Kidney glomerular epithelial cell (primary cell): ENCODE measurements at places on chromosomes 3 and 15.

DNA sequence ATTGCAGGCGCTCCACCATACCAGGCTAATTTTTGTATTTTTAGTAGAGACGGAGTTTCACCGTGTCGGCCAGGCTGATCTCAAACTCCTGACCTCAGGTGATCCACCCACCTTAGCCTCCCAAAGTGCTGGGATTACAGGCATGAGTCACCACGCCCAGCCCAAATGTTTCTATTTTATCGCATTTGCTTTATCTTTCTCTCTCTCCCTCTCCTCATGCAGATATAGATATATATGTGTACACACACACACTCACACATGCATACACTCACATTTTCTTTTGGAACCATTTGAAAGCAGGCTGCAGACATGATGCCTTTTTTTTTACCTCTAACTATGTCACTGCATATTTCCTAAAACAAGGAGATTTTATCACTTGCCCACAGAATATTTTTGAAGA is 7.3 kb upstream of the MCCC1 start:
- DNase-seq: no peak

GRCh38 chr15:72189250-72189902 is 8.2 kb downstream of the GRAMD2A start:
- no peak for DNase-seq

DNA sequence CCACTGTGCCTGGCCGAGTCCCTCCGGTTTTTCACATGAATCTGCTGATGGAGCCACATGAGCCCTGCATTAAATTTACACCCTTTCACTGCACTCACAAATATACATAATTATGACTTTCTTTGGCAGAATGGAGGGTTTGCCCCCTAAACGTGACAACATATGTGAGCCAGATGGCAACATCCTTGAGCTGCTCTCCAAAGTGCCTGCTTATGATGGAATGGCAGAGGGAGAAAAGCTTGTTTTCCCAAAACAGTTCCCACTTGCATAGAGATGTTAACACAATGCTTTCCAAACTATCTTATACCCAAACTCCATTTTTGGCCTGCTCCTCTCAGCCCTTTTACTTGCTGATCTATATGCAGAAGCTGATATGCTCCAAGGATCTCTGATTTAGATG is 54.9 kb downstream of the ABCC5 start:
- no peak for DNase-seq

- no peak for DNase-seq
These were observed 48.5 kb downstream of the THBS1 start for GRCh38 chr15:39629371-39629770.

DNA sequence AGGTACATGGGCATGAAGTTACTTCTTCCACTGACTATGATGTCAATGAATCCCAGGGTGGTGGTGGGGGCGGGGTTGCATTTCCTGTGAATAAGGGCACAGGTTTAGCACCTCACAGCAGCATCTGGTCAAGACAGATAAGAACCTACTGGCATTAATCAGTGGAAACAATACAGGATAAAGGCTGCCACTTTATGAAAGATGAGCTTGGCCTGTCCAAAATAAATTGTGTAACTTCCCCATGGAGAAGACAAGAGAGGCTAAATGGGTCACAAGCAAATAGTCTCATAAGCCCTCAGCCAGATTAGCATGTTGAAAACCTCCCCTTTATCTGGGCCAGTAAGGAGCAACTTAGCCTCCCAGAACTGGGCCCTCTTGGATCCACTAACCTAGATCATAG is 27.4 kb upstream of the PLSCR2 start:
- DNase-seq: no peak

GRCh38 chr15:68418611-68419161 is 13.3 kb downstream of the ITGA11 start:
- DNase-seq: no peak

DNA sequence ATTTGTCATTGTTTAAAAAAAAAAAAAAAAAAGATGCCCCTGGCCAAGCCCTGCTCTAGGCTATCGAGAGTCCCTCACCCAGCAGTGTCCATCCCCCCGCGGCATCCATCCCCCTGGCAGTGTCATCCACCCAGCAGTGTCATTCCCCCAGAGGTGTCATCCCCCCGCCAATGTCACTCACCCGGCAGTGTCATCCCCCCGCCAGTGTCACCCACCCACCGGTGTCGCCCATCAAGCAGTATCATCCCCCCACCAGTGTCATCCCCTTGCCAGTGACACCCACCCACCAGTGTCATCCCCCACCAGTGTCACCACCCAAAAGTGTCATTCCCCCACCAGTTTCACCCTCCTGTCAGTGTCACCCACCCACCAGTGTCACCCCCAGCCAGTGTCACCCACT is 99.3 kb upstream of the PRR20G start:
- no peak for DNase-seq

- no peak for DNase-seq
These were observed 130.9 kb downstream of the DNAJB8 start for GRCh38 chr3:128335621-128336296.

- peak; percentile 10 for DNase-seq
These were observed 264.5 kb upstream of the TBL1XR1 start for GRCh38 chr3:177461765-177462164.

DNA sequence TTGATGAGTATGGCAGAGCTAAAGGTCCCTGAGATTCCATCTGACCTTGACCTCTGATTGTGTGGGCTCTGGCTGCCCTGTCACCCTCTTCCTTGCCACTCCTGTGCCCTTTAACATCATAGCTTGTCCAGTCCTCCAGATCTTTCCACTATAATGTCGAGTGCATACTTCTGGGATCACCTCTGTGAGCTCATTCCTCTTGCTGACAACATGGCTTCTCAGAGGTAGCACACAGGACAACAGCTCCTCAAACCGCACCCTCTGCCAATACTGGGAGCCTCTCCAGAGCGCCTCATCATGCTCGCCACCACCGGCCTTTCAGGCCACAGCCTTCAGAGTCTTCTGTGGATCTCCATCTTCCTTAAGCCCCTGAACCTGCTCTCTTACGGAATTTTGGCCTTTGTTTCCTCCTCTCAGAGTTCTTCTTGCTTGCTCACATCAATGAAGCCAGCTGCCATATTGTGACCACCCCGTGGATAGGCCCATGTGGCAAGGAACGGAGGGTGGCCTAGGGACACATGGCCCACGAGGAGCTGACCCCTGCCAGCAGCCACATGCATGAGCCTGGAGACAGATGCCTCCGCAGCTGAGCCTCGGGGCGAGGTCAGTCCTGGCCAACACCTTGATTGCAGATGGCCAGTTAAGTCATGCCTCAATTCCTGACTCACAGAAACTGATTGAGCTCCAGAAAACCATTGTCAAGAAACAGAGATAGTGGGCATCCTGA is 31.1 kb downstream of the PLA2G4D start:
- no peak for DNase-seq

GRCh38 chr3:37591116-37591781 is 270.4 kb upstream of the CTDSPL start:
- no peak for DNase-seq

DNA sequence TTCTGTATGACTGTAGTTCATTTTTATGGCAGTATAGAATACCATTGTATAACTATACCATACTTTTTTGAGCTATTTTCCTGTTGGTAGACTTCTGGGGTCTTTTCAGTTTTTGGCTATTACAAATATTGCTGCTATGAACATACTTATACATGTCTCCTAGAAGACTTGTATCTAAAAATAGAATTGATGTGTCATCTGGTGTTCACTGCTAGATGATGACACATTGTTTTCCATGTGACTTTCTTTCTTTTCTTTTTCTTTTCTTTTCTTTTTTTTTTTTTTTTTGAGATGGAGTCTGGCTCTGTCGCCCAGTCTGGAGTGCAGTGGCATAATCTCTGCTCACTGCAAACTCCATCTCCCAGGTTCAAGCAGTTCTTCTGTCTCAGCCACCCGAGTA is 69.8 kb downstream of the SH3GL3 start:
- DNase-seq: no peak
